ENCODE measurements at places on chromosomes 2 and 18.

GRCh38 chr2:97730245-97730644, 16.9 kb downstream of the ZAP70 start:
- DNase-seq: no peak

GRCh38 chr2:157894694-157895435, 18.7 kb upstream of the ACVR1 start:
- peak; percentile 90 for DNase-seq

GRCh38 chr2:62344472-62344871, 148.6 kb downstream of the B3GNT2 start:
- no peak for DNase-seq

GRCh38 chr2:179965291-179966258, 41.5 kb downstream of the CWC22 start:
- no peak for DNase-seq

DNA sequence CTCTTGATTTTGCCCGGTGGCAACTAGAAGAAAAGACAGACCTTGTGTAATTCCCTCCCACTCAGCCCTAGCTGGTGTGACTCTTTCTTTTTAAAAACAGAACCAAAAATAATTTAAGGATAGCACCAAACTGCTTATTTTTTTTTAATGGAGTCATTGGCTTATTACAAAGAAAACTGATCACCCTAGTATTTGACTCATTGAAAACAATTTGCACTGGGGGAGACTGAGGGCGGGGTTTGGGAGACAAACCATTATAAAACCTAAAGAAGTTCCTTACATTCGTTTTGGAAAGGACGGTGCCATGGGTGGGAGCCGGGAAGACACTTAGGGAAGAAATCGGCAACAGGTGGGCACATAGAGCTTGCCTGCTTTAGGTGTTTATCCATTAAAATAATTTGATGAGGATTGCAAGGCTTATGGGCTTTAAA, 2.5 kb downstream of the PAX3 start:
- no peak for DNase-seq

DNA sequence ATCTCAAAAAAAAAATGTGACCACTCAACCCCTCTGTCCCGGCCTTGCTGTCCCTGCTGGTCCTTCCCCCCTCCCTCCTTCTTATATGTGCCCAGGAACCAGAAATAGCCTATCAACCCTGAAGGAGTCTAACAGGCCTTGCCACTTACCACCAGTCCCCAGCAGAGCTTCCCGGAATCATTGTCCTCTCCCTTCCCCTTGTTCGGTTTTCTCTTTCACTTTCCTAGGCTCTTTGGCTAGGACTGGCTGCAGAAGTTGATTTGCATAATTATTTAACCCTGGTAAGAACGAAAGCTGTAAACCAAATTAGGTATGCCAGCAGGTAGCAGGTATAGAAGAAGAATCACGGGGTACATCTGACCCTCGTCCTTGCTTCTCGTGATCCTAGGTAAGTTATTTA, 72.6 kb upstream of the ZNF532 start:
- DNase-seq: no peak

DNA sequence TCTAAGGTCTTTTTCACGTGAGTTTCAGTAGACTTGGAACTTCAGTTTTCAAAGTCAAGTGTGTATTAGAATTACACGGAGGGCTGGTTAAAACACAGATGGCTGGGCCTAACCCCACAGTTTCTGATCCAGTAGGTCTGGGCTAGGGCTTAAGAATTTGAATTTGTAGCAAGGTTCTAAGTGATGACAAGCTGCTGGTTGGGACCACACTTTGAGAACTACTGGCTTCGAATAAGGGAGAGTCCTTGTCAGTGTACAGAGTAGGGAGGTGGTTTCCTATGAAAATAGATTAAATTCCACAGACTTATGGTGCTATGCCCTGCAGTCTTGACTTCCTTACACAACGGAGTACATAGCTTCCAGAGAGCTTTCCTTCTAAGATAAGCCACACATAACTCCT, 4.5 kb downstream of the RHOB start:
- peak; percentile 82 for DNase-seq

GRCh38 chr18:56248610-56249235, 389.7 kb downstream of the TXNL1 start:
- DNase-seq: no peak

GRCh38 chr2:383888-384287, 96.0 kb upstream of the ALKAL2 start:
- DNase-seq: no peak

DNA sequence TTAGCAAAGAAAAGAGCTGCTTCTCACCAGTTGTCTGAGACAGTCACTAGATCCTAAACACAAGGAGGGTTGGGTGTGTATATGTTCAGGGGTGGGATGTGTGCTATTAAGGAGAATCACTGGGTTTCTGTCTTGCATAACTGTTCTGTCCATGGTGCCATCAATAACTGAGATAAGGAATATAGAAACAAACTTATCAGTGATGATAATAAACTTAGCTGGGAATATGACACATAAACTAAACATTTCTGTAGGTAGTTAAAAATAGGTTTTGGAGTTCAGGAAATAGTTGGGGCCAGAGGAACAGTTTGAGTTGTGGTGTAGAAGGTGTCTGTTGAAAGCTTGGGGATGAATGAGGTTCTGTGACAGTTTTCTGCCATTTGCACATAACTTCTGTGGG, 17.4 kb downstream of the NAPG start:
- DNase-seq: peak; percentile 89

DNA sequence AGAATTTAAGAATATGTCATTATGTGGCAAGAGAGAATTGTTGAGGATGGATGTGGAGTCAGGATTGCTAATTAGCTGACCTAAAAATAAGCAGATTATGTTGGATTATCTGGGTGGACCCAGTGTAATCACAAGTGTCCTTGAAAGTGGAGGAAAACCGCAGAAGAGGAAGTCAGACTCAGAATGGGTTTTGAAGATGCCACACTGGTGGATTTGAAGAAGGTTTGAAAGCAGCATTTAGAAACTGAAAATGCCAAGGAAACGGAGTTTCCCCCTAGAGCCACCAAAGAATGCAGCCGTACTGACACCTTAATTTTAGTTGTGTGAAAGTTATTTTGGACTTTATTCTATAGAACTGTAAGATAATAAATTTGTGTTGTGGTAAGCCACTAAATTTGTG, 41.6 kb upstream of the DPP10 start:
- DNase-seq: no peak

DNA sequence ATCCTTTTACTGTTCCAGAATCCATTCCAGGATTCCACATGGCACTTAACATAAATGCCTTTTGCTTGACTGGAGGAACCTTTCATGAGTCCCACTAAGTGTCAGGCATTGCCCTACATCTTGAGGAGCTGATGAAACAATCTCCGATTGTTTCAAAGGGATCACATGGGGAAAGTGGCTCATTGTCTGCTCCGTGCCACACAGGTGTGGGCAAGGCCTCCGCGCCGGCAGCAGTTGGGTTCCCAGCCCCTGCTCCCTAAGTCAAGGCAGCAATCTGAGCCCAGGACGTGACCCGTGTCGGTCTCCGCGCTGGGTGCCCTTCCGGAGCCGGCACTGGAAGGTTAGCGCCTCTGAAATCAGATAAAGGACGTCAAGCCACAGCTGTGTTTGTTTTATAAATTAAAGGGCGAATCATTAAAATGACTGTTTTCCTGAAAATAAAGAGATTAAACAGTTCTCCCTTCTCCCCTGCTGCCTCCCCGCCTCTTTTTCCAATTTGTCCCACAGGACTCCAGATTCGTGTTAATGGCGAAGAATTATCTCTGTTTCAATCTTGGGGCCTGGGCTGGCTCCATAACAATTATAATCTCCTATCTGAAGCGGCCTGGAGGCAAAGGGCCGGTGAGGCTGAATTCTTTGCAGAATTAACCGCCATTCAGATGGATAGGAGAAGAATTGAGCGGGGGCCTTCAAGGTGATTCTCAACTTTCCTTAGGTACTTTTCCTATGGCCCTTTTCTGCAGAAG, 84.3 kb upstream of the FZD7 start:
- no peak for DNase-seq

DNA sequence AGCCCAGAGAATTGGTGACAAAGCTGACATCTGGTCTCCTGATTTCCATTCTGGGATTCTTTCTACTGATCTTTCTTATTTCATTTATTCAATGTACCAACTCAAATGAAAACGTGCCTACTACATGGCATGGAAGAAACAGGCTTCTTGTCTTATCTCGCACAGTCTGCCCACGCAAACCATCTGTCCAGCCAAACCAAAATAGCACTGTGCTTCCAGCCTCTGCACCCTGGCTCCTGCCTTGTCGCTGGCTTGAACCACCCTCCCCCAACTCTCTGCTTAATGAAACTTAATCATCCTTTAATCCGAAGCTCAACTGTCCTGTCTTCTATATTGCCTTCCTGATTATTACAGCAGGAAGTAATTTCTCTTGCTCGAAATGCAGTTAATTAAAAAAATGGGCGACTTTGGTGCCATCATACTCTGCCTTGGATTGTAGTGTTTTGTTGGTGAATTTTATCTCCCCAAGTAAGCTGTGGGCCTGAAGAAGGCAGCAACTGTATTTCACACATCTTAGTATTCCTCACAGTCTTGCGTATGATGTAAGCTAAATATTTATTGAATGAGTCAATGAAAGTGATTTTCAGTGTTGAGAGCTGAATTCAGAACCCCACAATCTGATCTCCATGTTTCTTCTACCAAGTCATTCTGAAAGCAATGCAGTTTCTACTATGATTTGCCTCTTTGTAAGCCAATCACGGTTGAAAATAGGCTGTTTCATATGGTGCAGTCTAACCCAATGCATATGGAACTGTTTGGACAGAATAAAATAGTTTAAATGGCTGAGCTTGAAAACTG, 190.8 kb downstream of the TMEM247 start:
- DNase-seq: peak; percentile 65
